Adrenal gland (tissue), 19 donors: ENCODE measurements at places on chromosomes 11 and 22. TPM values are rescaled to one million over a fixed set of nuclear protein-coding genes. Genes with fewer than 3 reads are reported as not detected.

ARL14EP gene
- 12.0 TPM for total RNA-seq

ROM1 gene
- total RNA-seq = 4.3 TPM

SAA1 gene
- 22.9 TPM for total RNA-seq

OR2AG2 gene
- 0.14 TPM for total RNA-seq

KDM4E gene
- not detected for total RNA-seq

ATG16L2 gene
- total RNA-seq = 31.3 TPM

IGF2 gene
- 83.9 TPM for total RNA-seq

SCGB2A2 gene
- not detected for total RNA-seq

MYRF gene
- total RNA-seq = 0.65 TPM

WNT7B gene
- 0.07 TPM for total RNA-seq

SEC14L6 gene
- total RNA-seq = 4.3 TPM

CCDC116 gene
- total RNA-seq = not detected

TBX10 gene
- total RNA-seq = not detected

GPR83 gene
- not detected for total RNA-seq

VSIG10L2 gene
- not detected for total RNA-seq

IFITM10 gene
- 21.2 TPM for total RNA-seq

SNX19 gene
- 69.3 TPM for total RNA-seq

MS4A2 gene
- total RNA-seq = not detected

- peaks cover 1% of the 10 kb centered on the region for H3K4me1 ChIP-seq
- H3K4me3 ChIP-seq = no peak overlapping the region
- no peaks in the 10 kb centered on the region for H3K27me3 ChIP-seq
- DNase-seq = no peak
- no peaks in the 10 kb centered on the region for H3K36me3 ChIP-seq
Measured at GRCh38 chr11:69272831-69273485, 21.0 kb upstream of the MYEOV start.

- H3K4me1 ChIP-seq = no peaks in the 10 kb centered on the region
- H3K27me3 ChIP-seq = no peaks in the 10 kb centered on the region
- no peak overlapping the region for H3K4me3 ChIP-seq
- H3K27ac ChIP-seq = no peak overlapping the region
- H3K36me3 ChIP-seq = no peaks in the 10 kb centered on the region
Measured at GRCh38 chr11:133942577-133942976, 14.2 kb downstream of the IGSF9B start.

DNA sequence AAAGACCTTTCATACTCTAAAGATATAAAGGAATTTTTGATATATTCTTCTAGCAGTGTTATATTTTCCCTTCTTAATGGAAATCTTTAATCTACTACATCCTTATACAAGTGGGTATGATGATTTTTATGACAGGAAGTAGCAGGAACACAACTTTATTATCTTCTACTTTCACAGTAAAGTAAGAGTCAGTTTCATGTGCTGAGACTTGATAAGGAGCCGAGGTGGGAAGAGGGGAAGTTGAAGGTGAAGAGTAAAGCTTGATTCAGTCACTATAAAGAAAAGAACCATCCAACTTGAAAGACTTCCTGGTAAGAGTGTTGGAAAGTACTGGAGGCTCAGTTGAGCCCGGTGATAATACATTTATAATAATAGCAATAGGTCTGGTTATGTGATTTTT lies 82.1 kb upstream of the PTH start:
- DNase-seq = no peak
- H3K4me3 ChIP-seq = no peak overlapping the region
- H3K27ac ChIP-seq = no peak overlapping the region
- no peaks in the 10 kb centered on the region for H3K36me3 ChIP-seq

DNA sequence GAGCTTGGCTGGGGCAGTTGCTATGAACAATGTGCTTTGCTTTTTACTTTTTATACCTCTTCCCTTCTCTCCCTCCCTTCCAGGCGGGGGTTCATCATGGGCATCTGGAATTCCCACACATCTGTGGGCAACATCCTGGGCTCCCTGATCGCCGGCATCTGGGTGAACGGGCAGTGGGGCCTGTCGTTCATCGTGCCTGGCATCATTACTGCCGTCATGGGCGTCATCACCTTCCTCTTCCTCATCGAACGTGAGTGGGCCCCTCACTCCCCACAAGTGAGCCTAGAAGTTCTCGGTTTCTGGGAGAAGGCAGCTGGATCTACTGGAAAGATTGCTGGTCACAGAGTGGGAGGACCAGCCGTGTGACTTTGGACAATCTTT lies 17.4 kb downstream of the SLC37A2 start:
- DNase-seq = peak; percentile 12
- H3K27ac ChIP-seq = no peak overlapping the region
- peaks cover 46% of the 10 kb centered on the region for H3K4me1 ChIP-seq
- peaks cover 66% of the 10 kb centered on the region for H3K36me3 ChIP-seq
- H3K27me3 ChIP-seq = no peaks in the 10 kb centered on the region
- no peak overlapping the region for H3K4me3 ChIP-seq

DNA sequence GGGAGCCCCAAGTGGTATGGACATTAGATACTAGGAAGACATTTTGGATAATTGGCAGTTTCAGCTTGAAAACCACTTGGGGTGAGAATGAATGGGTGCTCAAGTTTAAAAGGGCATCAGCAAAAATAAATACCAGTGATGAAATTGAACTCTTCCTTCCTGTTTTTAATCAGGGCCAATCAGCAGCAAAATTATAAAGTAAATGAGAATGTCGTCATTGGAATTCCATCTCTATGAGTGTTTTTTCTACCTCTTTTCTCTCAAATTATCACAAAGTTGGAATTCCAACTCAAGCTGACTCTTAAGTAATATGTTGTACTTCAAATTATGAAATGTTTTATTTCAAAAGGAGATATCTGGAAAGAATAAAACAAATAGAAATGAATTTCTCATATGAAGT lies 730.6 kb downstream of the METTL15 start:
- H3K27me3 ChIP-seq = no peaks in the 10 kb centered on the region
- H3K4me3 ChIP-seq = no peak overlapping the region

- no peaks in the 10 kb centered on the region for H3K4me1 ChIP-seq
- H3K27me3 ChIP-seq = no peaks in the 10 kb centered on the region
- no peak overlapping the region for H3K4me3 ChIP-seq
- no peak for DNase-seq
- no peak overlapping the region for H3K27ac ChIP-seq
Measured at GRCh38 chr11:125207866-125208425, 43.4 kb downstream of the PKNOX2 start.

DNA sequence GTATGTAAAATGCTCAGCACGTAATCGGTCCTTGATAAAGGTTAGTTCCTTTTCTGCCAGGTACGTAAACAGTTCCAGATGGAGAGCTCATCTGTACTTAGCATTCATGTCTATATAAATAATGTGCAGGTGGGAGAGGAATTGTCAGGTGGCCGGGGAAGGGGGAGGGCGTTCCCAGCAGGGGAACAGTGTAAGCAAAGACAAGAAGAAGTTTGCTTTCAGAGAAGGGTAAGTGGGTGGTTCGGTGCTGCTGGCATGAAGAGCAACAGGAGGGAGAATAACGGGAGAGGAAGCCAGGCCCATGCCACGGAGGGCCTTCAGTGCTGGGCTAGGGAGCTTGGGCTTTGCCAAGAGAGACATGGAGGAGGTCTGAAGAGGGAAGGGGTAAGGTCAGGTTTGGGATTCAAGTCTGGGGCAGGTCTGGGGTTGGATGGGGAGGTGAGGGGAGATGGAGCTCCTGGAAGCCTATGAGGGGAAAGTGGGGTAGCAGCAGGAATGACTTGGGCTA lies 11.4 kb upstream of the WNT11 start:
- no peak overlapping the region for H3K4me3 ChIP-seq
- H3K36me3 ChIP-seq = no peaks in the 10 kb centered on the region
- no peaks in the 10 kb centered on the region for H3K27me3 ChIP-seq
- DNase-seq = no peak

GRCh38 chr22:27564806-27565205 lies 236.8 kb downstream of the MN1 start:
- no peak for DNase-seq
- no peak overlapping the region for H3K27ac ChIP-seq
- no peaks in the 10 kb centered on the region for H3K4me1 ChIP-seq
- H3K4me3 ChIP-seq = no peak overlapping the region
- no peaks in the 10 kb centered on the region for H3K36me3 ChIP-seq
- no peaks in the 10 kb centered on the region for H3K27me3 ChIP-seq

GRCh38 chr11:16632295-16633200 lies 105.9 kb upstream of the C11orf58 start:
- no peak for DNase-seq
- H3K27me3 ChIP-seq = no peaks in the 10 kb centered on the region
- no peaks in the 10 kb centered on the region for H3K36me3 ChIP-seq
- H3K4me3 ChIP-seq = no peak overlapping the region
- no peak overlapping the region for H3K27ac ChIP-seq
- no peaks in the 10 kb centered on the region for H3K4me1 ChIP-seq

- no peaks in the 10 kb centered on the region for H3K36me3 ChIP-seq
- peaks cover under 1% of the 10 kb centered on the region for H3K27me3 ChIP-seq
- no peaks in the 10 kb centered on the region for H3K4me1 ChIP-seq
- no peak overlapping the region for H3K27ac ChIP-seq
- DNase-seq = no peak
Measured at GRCh38 chr11:115123641-115124040, 380.6 kb downstream of the CADM1 start.

DNA sequence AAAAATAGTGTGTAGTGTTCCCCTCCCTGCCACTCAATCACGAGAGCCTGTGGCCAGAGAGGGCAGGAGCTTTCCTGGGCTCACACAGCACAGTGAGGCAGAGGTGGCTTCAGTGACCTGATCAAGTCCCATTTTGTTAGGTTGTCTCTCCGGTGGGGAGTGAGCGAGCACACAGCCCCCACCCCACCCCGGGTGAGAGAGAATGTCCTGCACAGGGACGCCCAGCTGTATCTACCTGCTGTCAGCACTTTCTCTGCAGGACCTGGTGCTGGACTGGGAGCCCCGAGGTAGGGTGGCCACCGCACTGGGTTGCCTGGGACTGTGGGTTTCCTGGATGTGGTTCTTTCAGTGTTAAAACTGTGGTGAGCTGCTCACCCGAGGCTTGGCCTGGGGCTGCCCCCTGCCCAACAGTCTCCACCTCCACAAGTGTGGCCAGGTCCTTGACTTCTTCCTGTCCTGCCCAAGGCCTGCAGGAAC lies 6.1 kb downstream of the CAPN5 start:
- peaks cover 49% of the 10 kb centered on the region for H3K4me1 ChIP-seq
- peak overlapping the region; percentile 87 for H3K27ac ChIP-seq
- no peak overlapping the region for H3K4me3 ChIP-seq
- H3K27me3 ChIP-seq = no peaks in the 10 kb centered on the region

DNA sequence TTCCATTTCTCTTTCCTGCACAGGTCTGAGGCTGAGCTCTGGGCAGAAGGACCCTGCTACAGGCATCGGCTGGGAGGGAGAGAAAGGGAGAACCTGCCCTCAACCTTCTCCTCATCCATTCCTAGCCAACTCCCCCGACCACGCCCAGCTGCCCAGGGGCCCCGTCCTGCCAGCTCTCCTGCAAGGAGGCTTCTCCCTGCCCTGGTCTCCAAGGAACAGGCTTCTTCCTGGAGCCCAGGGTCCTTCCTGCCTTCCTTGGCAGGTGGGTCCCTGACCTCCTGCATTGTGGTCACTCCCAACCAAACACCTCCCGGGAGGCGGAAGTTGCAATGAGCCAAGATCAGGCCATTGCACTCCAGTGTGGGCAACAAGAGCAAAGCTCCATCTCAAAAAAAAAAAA lies 12.5 kb upstream of the HMOX1 start:
- H3K36me3 ChIP-seq = no peaks in the 10 kb centered on the region
- H3K27ac ChIP-seq = no peak overlapping the region
- peaks cover 24% of the 10 kb centered on the region for H3K4me1 ChIP-seq
- H3K4me3 ChIP-seq = no peak overlapping the region
- H3K27me3 ChIP-seq = no peaks in the 10 kb centered on the region
- DNase-seq = no peak

- no peaks in the 10 kb centered on the region for H3K36me3 ChIP-seq
- peaks cover 15% of the 10 kb centered on the region for H3K4me1 ChIP-seq
- H3K27ac ChIP-seq = no peak overlapping the region
- DNase-seq = no peak
Measured at GRCh38 chr11:118529584-118530175, 1.3 kb upstream of the TMEM25 start.

- no peak for DNase-seq
- no peak overlapping the region for H3K4me3 ChIP-seq
- no peaks in the 10 kb centered on the region for H3K36me3 ChIP-seq
- no peak overlapping the region for H3K27ac ChIP-seq
Measured at GRCh38 chr11:112485280-112485679, 224.6 kb upstream of the PLET1 start.

DNA sequence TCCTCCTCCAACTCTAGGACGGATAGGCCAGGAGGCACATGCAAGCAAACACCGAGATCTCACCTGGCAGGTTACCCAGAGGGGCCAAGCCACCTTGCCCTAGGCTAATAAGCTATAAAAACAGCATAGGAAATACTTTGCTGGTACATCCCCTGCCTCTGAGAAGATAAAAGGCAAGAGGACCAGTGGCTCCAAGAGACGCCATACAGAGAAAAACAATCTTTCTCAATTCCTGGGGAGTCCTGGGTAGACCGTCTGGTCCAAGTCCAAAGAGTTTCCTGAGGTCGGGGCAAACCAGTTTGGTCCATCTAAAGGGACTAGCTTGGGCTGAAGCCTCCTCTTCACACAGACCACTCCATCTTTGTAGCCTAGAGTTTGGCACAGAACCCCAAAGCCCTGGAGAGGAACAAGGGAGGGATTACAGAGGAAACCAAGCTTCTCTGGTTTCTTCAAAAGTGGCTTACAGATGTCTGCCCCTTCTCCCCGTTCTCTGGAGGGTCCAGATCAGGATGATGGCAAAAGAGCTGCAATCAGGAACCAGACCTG lies 40.4 kb downstream of the NUMA1 start:
- no peaks in the 10 kb centered on the region for H3K27me3 ChIP-seq
- peaks cover 60% of the 10 kb centered on the region for H3K4me1 ChIP-seq
- H3K36me3 ChIP-seq = peaks cover 13% of the 10 kb centered on the region
- peak overlapping the region; percentile 51 for H3K4me3 ChIP-seq
- peak overlapping the region; percentile 98 for H3K27ac ChIP-seq
- peak; percentile 29 for DNase-seq

- H3K27ac ChIP-seq = no peak overlapping the region
- no peaks in the 10 kb centered on the region for H3K27me3 ChIP-seq
- H3K4me3 ChIP-seq = no peak overlapping the region
- H3K36me3 ChIP-seq = no peaks in the 10 kb centered on the region
Measured at GRCh38 chr11:79212741-79213190, 228.1 kb downstream of the TENM4 start.

- no peak for DNase-seq
- peaks cover 5% of the 10 kb centered on the region for H3K4me1 ChIP-seq
- peaks cover 41% of the 10 kb centered on the region for H3K27me3 ChIP-seq
- H3K4me3 ChIP-seq = no peak within 1 kb of the TSS
Measured at GRCh38 chr22:19149991-19150390, at the start of gene GSC2. GSC2 (minus strand) TSS chr22:19150292; CDS start chr22:19150283, 9 bp downstream.

GRCh38 chr11:135019899-135020298 lies 607.9 kb upstream of the B3GAT1 start:
- H3K36me3 ChIP-seq = no peaks in the 10 kb centered on the region
- H3K4me1 ChIP-seq = no peaks in the 10 kb centered on the region
- H3K27ac ChIP-seq = no peak overlapping the region
- H3K4me3 ChIP-seq = no peak overlapping the region

- no peaks in the 10 kb centered on the region for H3K36me3 ChIP-seq
- H3K27ac ChIP-seq = peak overlapping the region; percentile 85
- no peaks in the 10 kb centered on the region for H3K4me1 ChIP-seq
- H3K27me3 ChIP-seq = no peaks in the 10 kb centered on the region
- H3K4me3 ChIP-seq = no peak overlapping the region
- no peak for DNase-seq
Measured at GRCh38 chr11:2666828-2667570, 32.8 kb downstream of the KCNQ1OT1 start.

GRCh38 chr11:12802418-12803085 lies 128.3 kb downstream of the TEAD1 start:
- no peaks in the 10 kb centered on the region for H3K36me3 ChIP-seq
- no peak overlapping the region for H3K4me3 ChIP-seq
- H3K27me3 ChIP-seq = no peaks in the 10 kb centered on the region
- DNase-seq = peak; percentile 62
- H3K4me1 ChIP-seq = peaks cover 24% of the 10 kb centered on the region
- H3K27ac ChIP-seq = no peak overlapping the region

GRCh38 chr11:32418836-32419235 lies 16.5 kb downstream of the WT1 start:
- no peaks in the 10 kb centered on the region for H3K36me3 ChIP-seq
- no peaks in the 10 kb centered on the region for H3K4me1 ChIP-seq
- H3K27me3 ChIP-seq = peaks cover 10% of the 10 kb centered on the region
- no peak overlapping the region for H3K27ac ChIP-seq
